Activated CD4-positive, alpha-beta T cell treated with anti-CD3 and anti-CD28 coated beads, Interleukin-2, amount 50 U/mL, for 16 hours (primary cell): ENCODE measurements at places on chromosomes 6 and 20.

DNA sequence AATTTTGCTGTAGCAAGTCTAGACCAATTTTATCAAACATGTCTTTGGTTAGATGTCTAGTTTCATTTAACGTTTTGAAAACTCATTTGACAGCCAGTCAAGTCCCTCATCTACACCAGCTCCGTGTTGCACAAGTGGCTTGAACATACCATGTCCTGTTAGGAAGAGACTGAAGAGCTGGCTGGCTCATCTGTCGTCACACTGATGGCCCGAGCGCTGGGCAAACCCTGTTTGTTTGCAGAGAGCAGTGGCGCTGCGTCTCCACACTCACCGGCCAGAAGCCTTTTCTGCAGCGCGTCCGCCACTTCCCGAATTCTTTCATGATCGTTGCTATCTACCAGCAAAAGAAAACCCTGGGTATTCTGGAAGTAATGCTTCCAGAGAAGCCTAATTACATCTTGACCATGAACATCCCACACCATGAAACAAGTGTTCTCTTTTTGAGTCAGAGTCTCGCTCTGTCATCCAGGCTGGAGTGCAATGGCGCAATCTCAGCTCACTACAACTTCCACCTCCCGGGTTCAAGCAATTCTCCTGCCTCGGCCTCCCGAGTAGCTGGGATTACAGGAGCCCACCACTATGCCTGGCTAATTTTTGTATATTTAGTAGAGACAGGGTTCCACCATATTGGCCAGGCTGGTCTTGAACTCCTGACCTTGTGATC lies 10.7 kb upstream of the TCFL5 start:
- no peak for DNase-seq

GRCh38 chr20:23659989-23660837 lies 22.5 kb upstream of the CST3 start:
- DNase-seq, result no peak

DNA sequence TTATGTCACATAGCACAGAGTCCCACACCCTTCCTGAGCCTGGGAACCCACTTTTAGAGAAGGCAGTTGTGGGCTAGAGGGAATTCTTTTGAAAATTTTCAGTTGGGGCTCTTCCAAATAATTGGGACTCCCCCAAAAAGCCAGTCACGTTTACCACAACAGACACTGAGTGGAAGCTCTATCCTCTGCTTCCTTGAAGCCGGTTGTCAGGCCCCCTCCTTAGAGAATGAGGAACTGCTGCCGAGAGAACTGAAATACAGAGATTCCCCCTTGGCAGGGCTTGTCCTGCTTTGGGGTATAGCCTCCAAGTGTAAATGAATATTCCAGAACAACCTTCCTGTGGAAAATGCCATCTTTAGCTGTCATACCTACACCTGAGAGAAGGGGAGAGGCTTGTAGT lies 2.7 kb upstream of the JAG1 start:
- DNase-seq, result no peak

DNA sequence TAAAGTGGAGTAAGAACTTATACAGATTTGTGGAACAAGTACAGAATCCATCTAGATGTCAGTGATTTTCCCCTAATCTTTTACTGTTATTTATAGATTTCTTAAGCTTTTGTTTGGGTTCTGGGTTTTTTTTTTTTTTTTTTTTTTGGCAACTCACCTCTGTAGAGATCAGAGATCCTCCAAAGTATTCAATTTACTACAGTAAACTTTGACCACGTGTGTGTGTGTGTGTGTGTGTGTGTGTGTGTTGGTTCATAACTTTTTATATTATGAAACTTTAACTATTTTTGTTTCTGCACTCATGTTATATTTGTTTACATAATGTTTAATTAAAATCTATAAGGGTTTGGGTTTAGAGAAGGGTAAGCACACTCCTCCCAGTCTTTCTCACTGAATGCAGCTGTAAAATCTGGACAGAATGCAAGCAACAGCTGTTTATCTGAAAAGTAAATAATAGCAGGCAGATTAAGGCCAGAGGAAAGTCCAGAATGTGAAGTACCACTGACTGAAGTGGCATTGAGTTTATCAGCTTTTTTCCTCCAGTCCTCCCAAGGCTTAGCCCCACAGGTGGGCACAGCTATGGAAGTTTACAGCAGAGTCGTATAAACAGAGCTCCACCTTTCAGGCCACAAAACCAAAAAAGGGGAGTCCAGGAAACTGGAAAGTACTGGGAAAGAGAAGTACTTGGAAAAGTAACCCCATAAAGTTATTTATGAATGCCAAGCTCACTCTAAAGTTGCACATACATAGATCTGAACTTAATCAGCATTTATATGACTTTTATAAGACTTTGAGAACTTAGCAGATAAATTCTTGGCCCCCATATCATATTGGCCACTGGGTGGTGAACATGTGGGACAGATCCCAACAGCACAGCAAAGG lies 43.0 kb upstream of the CD2AP start:
- DNase-seq, result no peak

GRCh38 chr6:29793036-29793356 lies 34.6 kb upstream of the HLA-G start:
- DNase-seq, result no peak

DNA sequence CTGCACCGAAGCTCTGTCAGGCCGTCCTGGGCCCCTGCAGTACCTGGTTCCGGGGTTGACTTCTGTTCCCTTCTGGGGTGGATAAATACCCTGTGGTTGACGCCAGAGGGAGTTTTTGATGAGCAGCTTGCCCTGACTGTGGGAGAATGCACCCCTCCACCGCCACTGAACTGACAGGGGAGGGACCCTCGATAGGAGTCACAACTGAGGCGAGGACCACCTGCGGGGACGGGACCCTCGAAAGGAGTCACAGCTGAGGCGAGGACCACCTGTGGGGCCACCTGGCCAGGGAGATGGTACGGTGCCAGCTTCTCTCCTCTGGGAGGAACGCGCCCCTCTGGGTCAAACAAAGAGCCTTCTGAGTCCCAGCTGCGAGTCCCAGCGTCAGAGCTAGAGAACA lies 100.1 kb upstream of the FRMD1 start:
- DNase-seq, result no peak

DNA sequence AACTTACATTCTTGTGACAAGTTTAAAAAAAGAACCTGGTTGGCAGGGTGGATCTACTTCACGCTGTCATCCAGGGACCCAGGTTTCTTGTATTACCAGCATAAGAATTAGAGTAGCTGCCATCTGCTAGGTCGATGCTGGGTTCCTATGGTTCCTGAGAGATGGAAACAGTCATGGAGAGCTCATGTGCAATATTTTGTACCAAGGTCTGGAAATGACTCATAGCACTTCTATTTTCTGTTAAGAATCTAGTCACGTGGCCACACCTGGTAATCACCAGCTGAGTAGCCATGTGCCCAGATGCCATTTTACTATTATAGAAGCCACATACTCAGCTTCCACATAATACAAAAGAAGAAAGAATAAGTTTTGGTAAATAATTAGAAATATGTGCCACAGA lies 171.3 kb downstream of the CD83 start:
- no peak for DNase-seq

DNA sequence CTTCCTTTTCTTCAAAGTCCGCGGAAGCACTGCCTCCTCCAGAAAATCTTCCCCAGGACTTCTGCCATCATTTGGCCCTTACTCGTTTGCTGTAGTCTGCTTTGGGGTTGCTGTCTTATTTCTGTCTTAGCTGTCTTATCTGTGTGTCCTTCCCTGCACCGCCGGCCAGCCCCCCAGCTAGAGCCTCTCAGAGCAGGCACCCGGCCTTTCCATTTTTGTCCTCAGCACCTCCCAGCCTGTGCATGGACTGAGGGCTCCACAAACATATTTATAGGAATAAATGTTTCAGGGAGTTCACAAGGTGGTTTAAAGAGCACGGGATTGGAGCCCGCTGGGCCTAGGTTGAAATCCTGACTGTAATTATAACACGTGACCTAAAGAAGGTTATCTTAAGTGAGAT lies 8.1 kb downstream of the GLP1R start:
- DNase-seq, result no peak

DNA sequence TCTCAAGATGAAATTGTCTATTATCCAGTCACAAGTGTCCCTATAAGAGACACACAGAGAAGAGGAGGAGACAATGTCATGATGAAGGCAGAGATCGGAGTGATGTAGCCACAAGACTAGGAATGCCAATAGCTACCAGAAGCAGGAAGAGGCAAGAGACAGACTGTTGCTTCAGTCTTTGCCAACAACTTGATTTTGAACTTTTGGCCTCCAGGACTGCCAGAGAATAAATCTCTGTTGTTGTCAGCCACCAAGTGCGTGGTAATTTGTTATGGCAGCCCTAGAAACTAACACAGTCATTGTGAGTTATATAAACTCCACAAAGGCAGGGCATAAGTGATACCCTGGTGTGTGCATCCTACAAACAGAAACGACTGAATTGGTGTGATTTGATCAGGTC lies 517.0 kb downstream of the BTBD3 start:
- DNase-seq, result no peak

GRCh38 chr6:145845557-145845956 lies 31.0 kb upstream of the FBXO30 start:
- no peak for DNase-seq

DNA sequence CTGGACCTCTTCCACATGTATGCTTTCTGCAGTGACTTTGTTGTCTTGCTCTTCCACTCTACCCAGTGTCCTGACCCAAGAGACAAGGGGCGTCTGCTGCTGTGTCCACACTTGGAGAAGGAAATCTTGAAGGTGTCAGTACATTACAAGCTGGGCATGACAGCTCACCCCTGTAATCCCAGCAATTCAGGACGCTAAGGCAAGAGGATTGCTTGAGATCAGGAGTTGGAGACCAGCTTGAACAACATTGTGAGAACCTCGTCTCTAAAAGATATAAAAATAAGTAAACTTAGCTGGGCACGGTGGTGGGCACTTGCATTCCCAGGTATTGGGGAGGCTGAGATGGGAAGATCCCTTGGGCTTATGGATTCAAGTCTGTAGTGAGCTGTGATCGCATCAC lies 5.8 kb upstream of the HLA-B start:
- no peak for DNase-seq

GRCh38 chr6:14354919-14355572 lies 237.5 kb downstream of the CD83 start:
- no peak for DNase-seq

DNA sequence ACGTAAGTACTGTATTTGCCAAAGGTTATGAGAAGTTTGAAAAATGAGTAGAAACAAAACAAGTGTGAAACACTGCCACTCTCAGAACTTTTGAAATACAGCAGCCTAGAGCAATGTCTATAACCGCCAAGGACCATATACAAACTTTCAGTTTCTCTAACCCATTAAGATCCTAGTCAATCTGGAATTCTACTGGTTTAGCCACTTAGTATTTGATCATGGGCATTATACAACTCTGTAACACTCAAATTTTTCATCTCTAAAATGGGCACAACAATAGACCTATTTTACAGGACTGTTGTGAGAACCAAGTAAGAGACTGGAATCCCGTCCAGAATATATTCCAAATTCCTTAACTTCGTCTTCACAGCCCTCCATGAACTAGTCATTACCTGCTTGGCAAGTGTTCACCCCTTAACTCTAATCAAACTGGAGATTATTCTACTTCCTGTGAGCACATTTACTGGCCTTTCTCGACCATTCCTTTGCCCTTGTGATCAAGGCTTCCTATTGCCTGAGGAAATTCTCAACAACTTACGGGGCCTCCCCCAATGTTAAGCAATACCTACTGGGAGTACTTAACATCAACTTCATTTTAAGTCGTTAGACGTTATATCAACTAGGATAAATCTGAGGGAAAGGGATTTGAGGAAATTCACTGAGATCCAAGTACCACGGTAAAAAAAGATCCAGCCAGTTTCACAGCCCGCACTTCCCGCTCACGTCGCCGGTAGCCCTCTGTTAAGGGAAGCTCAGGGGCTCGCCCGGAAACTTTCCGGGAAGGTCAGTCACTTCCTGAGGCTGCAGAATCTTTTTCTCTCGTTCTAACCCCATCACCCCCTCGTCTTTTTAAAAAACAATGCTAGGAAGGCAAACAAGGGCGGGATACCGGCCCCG lies 1.1 kb downstream of the EIF2S2 start:
- DNase-seq, result peak; percentile 63

DNA sequence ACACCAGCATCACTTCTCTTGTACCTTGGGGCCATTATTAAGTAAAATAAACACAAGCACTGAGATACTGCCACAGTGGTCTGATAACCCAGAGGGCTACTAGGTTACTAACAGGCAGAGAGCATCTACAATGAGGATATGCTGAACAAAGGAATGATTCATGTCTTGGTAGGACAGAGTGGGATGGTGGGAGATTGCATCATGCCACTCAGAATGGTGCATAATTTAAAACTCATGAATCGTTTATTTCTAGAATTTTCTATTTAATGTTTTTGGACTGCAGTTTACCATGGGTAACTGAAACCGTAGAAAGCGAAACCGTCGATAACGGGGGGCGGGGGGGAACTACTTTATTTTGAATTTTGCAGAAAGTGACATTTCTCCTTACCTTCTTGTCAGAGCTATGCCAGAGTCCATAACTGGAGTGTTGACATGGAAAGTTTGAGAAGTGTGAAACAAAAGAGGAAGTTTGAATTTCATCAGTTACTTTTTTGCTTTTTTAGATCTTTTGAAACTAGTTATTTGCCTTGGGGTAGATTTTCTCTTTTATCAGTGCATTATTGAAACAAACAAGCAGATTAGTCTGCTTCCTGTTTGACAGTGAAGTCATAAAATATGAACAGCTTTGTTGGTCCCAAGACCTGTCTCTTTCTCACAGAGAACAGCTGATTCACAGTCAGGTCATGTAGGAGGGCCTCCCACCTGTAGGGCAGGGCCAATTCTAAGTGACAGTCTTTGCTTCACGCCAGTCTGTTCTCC lies 124.9 kb downstream of the KLHL32 start:
- DNase-seq, result no peak

- DNase-seq, result peak; percentile 88
Observed at GRCh38 chr6:105786890-105787655, 299.1 kb upstream of the PRDM1 start.

DNA sequence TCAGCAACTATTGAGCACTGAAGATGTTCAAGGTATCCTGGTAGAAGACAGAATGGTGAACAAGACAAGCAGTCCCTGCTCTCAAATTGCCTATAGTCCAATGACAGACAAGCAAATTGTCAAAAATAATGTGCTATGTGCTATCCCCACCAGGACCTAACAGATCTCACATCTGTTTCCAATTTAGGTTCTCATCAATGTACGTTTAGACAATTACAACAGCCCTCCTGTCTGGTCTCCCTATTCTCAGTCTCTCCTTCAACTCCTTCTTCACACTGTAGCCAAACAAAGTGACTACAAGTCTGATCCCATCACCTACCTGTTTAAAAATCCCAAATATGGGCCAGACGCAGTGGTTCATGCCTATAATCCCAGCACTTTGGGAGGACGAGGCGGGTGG lies 7.5 kb downstream of the TAPBP start:
- no peak for DNase-seq

GRCh38 chr6:134961366-134961765 lies 11.5 kb upstream of the ALDH8A1 start:
- DNase-seq, result no peak

DNA sequence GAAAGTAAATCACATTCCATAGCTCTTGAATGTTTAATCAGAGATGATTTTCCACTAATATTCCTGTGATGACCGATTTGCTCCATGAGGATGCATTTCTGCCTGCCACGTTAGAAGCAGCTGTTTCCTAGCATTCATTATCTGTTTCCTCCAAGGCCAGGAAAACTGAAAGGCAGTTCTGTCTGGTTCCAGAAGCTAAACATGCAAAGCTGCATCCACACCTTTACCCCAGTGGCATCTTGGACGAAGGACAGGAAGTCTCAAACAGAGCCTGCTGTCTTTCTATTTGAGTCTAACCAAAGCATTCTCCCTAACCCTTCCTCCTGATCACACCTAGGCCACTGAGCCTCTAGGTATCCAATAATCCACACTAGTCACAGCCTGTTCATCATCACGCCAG lies 27.6 kb downstream of the CNKSR3 start:
- no peak for DNase-seq

GRCh38 chr6:27019651-27020552 lies 227.6 kb upstream of the PRSS16 start:
- peak; percentile 81 for DNase-seq
